ENCODE measurements at places on chromosomes 1 and 21.

DNA sequence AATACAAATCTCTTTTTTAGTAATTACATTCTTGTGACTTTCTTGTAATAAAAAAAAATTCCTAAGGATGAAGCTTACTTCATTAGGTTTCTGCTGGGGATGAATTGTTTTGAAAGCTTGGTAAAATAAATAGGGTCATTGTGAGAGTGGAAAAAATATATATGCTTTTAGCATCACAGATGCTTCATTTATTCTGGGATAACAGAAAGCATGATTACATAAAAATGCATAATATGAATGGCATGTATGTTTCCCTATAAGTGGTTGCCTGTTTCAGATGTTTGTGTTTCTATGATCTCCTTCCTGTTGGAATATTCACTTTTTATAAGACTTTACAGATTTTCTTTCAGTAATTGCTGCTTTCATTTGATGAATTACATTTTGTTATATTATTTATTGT is 42.3 kb downstream of the HMCN1 start:
- no peak for DNase-seq

- no peak for DNase-seq
Observed at GRCh38 chr1:101167891-101168290, 68.9 kb upstream of the S1PR1 start.

- DNase-seq = no peak
Observed at GRCh38 chr21:42555756-42556438, 42.2 kb downstream of the SLC37A1 start.

- DNase-seq = no peak
Observed at GRCh38 chr1:46097149-46097472, 35.3 kb downstream of the PIK3R3 start.

- DNase-seq = no peak
Observed at GRCh38 chr1:244954359-244954758, 90.0 kb upstream of the HNRNPU start.

- no peak for DNase-seq
Observed at GRCh38 chr21:39599191-39599970, 13.4 kb upstream of the B3GALT5 start.

DNA sequence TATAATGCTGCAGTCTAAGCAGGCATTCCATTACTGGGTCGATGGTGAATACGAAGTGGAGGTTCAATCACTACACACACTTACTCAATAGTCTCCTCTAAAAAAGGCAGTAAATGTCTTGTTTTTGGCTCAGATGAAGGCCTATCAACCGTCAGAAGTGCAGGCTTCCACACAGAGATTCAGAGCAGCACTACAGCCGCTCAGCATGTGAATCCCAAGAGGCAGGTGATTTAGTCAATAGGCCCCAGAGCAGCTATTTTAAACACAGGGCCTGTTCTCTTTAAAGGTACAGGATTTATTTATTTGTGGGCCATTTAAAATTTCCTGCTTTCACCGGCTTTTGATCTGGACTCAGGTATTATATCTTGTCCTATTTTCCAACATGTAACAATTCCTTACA is 293.7 kb downstream of the RGS7 start:
- DNase-seq = no peak

DNA sequence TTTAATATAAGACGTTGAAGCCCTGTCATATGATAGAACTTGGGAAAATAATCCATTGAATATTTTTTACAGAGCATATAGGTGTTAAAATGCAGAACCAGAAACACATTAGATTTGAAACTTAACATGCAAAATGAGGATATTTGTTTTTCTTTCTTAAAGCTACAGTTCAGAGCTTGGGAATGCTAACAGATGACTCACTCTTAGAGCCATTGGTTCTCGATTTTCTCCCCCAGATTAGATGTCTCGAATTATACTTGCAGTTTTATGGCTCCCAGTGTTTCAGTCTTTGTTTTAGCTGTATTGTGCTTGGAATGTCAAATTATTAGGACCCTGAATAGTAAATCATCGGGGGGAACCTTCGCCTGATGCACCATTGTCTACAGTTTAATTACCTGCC is 575.7 kb upstream of the ZP4 start:
- no peak for DNase-seq

DNA sequence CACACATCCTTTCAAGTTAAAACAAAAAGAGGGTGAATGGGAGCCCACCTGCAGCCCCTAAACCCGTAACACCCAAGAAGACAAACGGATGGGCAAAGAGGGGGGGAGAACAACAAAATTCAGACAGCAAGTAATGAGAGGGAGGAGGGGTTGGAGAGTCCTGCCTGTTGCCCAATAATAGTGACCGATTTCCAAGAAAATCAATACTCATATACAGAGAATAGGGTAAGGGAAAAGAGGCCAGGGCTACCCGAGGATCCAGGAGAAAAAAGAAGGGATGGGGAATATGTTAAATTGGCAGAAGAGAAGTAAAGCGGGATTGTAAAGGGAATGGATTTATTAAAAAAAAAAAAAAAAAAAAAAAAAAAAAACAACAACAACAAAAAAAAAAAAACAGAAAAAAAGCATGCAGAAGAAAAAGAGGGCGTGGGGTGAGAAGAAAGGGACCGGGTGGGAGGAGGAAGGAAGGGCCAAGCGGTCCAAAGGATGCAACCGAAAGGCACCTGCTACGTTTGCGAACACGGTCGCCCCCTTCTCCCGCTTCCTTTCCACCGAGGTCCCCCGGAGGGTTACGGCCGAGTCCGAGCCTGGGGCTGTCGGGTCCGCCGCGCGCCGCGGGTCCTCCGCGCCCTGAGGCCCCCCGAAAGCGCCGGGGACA is 930 bp downstream of the SLC30A10 start:
- DNase-seq = no peak

DNA sequence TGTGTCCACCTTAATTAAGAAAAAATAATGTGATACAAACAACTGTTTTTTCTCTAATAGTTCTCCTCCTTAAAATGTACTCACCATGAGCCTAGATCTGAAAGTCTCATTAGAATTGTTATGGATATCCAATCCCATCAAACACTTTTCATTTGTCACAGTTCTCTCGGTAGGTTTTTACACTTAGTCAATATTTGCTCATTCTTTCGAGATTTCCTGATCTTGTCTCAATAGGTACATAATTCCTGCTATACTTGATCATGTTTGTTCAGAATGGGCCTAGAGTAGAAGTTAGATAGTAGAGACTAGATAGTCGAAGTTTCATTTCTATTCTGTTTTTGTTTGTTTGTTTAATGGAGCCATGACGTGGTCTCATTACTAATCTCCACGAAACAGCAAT is 2005.7 kb downstream of the NCAM2 start:
- DNase-seq = no peak

DNA sequence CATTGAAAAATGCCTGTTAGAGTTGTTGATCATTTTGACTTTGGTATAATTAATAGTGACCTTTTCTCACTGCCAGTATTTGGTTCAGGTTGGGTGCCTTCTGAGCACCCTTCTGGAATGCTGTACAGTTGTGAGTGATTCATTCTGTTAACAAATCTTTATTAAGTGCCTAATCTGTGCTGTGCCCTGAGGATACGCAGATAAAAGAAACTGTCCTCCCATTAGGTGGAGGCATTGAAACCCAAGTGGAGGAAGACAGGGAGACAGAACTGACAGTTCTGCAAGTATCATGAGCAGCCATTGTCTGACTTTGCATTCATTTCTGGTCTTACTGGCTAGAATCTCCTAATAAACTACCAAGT is 76.1 kb upstream of the ZNF326 start:
- no peak for DNase-seq

GRCh38 chr1:172431721-172432192 is 11.3 kb downstream of the C1orf105 start:
- DNase-seq = no peak

GRCh38 chr1:41664861-41665640 is 180.6 kb upstream of the EDN2 start:
- peak; percentile 14 for DNase-seq

DNA sequence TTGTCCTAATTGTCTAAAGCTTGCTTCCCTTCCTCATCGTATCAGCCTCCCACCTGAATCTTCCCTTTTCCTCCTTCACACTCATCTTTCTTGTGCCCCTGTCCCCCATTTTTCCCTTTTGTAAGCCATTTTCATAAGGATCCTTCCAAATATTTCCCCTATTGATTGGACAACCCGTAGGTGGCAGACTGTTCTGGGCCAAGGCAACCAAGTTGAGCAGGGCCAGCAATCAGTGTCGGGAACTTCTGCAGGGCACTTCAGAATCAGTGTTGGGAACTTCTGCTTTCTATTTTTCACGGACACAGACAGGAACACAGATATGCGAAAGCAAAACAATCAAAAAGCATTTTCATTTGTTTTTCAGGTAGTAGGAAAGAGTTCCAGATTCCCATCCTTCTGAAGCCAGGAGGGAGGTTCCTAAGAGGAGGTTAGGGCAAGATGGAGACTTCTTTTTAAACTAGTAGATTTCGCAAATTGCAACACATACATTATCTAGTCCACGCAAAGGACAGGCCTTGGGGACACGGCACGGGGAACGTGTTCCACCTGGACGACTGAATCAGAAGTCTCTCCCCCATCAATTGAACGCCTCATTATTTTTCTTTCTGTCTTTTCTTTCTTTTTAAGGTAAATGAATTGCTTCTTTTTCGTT is 691 bp upstream of the MPZL1 start:
- peak; percentile 24 for DNase-seq

DNA sequence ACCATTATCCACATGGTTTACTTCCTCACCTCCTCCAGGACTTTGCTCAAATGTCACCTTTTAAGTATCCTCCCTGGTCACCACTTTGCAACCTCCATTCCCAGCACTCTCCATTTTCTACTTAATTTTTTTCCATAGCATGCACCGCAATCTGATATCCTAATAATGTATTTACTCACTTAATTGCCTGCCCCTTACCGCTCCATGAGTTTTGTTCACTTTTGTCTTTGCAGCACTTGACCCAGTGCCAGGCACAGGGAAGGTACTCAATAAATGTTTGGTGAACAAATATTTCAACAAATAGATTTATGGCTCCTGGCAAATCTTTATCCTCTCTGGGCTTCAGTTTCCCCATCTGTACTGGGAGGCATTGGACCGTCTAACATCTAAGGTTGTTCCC is 53.6 kb downstream of the UBE2T start:
- no peak for DNase-seq

- no peak for DNase-seq
Observed at GRCh38 chr1:31348449-31348848, 24.4 kb downstream of the FABP3 start.
